Esophagus squamous epithelium (tissue), 5 donors: ENCODE measurements at places on chromosomes 2 and 18. TPM values are rescaled to one million over a fixed set of nuclear protein-coding genes. Genes with fewer than 3 reads are reported as not detected.

Gene LIMS2
- total RNA-seq, result 4.9 TPM

Gene STARD6
- not detected for total RNA-seq

Gene SOWAHC
- 87.9 TPM for total RNA-seq

Gene IL1F10
- total RNA-seq, result not detected

GRCh38 chr2:201450954-201451291, 335 bp downstream of the TRAK2 start:
- peaks cover 24% of the 10 kb centered on the region for H3K4me1 ChIP-seq
- no peaks in the 10 kb centered on the region for H3K27me3 ChIP-seq
- no peak for DNase-seq
- peaks cover 9% of the 10 kb centered on the region for H3K36me3 ChIP-seq

DNA sequence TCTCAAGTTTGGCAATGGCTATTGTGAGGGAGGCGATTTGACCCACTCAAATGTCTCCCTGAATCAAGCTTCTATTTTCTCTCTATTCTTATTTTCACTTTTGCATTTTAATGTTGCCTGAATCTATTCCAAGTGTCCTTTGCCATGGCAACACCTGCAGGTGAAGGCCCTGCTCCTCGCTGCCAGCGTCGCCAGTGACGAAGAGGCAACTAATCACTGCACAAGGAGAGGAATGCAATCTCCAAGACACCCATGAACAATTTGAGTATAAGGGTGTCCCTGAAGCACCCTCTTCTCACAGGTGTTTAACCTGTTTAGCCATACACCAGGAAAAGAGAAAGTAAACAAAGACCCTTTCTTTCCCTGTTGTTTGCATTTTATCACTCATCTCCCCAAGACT, 165.6 kb upstream of the VRK2 start:
- no peaks in the 10 kb centered on the region for H3K36me3 ChIP-seq
- no peak overlapping the region for H3K27ac ChIP-seq
- H3K4me1 ChIP-seq, result no peaks in the 10 kb centered on the region
- no peak overlapping the region for H3K4me3 ChIP-seq
- DNase-seq, result no peak

GRCh38 chr2:85953476-85953875, 64.7 kb upstream of the ST3GAL5 start:
- DNase-seq, result no peak
- H3K4me1 ChIP-seq, result peaks cover 4% of the 10 kb centered on the region
- no peaks in the 10 kb centered on the region for H3K27me3 ChIP-seq
- H3K4me3 ChIP-seq, result no peak overlapping the region
- H3K36me3 ChIP-seq, result no peaks in the 10 kb centered on the region

GRCh38 chr2:129827311-129828090, 152.0 kb upstream of the RAB6C start:
- no peak overlapping the region for H3K27ac ChIP-seq
- no peak for DNase-seq
- H3K27me3 ChIP-seq, result no peaks in the 10 kb centered on the region
- no peaks in the 10 kb centered on the region for H3K4me1 ChIP-seq
- H3K4me3 ChIP-seq, result no peak overlapping the region

DNA sequence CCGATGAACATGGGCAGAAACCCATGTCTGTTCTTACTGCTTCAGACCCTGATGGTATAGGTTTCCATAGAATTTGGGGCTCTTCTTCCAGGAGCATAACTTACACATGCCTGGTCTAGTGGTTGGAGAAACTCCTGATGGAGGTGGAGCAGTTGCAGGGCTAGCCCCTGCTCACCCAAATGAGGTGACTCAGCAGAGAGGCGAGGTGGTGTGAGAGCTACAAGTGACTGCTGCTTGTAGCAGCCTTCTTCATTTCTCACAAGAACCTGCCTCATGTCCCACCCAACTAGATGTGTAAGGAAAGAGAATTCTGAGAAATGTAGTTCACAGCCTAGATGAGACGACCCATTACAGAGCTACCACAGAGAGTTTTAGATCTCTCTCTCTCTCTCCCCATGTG, 105.3 kb downstream of the ZNF407 start:
- H3K27ac ChIP-seq, result no peak overlapping the region
- H3K27me3 ChIP-seq, result no peaks in the 10 kb centered on the region
- no peaks in the 10 kb centered on the region for H3K36me3 ChIP-seq
- H3K4me3 ChIP-seq, result no peak overlapping the region

DNA sequence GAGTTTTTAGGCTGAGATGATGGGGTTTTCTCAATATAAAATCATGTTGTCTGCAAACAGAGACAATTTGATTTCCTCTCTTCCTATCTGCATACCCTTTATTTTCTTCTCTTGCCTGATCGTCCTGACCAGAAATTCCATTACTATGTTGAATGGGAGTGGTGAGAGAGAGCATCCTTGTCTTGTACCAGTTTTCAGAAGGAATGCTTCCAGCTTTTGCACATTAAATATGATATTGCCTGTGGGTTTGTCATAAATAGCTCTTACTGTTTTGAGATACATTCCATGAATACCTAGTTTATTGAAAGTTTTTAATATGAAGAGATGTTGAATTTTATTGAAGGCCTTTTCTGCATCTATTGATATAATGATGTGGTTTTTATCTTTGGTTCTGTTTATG, 181.8 kb downstream of the GBX2 start:
- no peak overlapping the region for H3K4me3 ChIP-seq
- peaks cover 4% of the 10 kb centered on the region for H3K36me3 ChIP-seq
- DNase-seq, result no peak
- no peak overlapping the region for H3K27ac ChIP-seq
- no peaks in the 10 kb centered on the region for H3K27me3 ChIP-seq
